Dermis microvascular lymphatic vessel endothelial cell (primary cell): ENCODE measurements at places on chromosomes 5 and 9.

DNA sequence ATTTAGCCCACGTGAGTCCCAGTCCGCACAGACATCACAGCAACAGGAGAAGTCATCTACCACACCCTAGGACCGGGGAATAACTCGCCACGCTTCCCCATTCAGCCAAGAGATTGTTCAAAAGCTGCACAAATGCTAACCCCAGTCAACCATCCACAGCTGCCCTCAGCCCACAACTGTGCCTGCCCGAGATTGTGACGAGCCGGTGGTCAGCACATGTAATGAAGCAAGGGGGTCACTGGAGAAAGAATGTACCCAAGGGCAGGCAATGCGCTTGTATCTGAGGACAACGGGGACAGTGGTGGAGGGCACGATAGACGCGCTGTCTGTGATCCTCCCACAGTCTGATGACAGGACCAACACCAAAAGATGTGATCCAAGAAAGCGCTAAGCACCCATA is 67.8 kb downstream of the COL23A1 start:
- DNase-seq = no peak

GRCh38 chr5:4942831-4943178 is 197.3 kb upstream of the ADAMTS16 start:
- DNase-seq = no peak

- no peak for DNase-seq
Measured at GRCh38 chr5:135047347-135047695, 13.3 kb upstream of the PITX1 start.

DNA sequence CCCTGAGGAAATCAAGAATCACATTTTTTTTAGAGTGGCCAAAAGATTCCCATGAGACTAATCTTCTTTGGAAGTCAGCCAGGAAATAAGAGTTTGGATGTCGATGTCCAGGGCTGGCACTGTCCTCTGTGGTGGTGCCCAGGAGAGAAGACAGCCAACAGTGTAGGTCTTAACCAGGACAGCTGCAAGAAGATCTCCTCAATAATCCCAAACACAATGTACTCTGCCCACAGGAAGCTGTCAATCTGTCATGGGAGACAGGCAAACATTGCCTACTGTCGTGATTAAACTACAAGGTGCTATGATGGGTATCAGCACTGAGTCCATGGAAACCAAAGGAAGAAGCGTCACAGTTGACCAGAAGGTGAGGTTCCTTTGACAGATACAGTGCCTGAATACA is 174.1 kb downstream of the PIK3R1 start:
- DNase-seq = no peak

DNA sequence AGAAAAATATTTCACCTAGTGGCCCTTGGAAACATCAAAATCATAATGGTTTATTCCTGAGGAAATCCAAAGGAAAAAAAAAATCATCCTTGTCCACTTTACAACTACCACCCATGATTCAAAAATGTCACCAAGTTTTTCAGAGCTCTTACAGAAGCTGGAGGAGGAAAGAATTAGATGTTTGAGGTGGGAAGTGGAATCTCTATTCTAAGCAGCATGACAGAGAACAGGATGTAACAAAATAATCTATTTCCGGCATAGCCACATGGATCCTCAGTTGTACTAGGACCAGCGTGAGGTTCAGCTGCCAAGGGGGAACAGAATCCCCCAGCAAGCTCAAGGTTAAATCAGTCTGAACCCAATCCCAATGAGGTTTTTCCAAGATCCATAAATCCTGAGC is 40.2 kb downstream of the FBXW11 start:
- DNase-seq = no peak

GRCh38 chr9:123945532-123945931 is 15.6 kb upstream of the DENND1A start:
- no peak for DNase-seq

- no peak for DNase-seq
Measured at GRCh38 chr5:138950421-138951031, 75.4 kb upstream of the LRRTM2 start.

DNA sequence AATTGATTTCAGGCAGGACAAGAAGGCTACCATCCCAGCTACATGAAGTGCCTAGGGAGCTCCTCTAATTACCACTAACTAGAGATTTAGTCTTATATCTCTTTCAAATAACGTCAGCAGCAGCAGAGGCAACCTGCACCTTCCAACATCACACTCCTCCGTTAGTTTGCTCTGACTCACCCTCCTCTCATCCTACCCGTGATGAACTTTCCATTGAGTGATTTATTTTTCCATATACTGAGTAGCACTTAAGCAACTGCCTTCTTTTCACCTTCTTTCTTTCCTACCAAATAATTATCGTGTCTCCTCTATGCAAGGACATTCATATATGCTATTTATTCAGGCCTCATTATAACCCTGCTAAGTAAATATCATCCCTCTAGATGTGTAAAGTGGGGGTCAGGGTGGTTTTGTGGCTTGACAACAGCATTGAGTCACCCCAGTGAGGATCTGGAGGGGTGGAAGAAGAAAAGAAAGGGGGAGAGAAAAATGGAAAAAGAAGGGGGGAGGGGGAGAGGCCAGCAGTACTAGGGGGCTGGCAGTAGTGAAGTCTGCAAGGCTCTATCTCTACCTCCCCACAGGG is 64.6 kb upstream of the CAST start:
- no peak for DNase-seq

GRCh38 chr5:11383506-11384095 is 520.6 kb downstream of the CTNND2 start:
- no peak for DNase-seq

DNA sequence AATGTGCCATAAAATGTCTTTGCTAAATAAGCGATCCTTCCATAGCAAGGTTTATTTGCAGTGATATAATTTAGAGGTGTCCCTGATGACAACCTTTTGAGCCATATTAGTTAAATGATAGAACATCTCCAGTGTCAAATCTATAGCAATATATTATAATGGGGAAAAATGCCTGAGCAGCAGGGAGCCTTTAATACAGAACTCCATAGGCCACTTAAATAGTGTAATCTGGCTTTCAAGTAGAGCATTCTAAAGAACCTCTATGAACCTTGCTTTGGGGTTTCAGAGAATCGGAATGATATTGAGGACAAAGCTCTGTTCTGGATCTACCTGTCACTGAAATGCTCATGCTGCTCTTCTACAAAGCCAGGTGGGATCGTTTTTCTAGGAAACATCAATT is 96.7 kb upstream of the MEF2C start:
- no peak for DNase-seq

- no peak for DNase-seq
Measured at GRCh38 chr9:127448112-127448805, 2.9 kb downstream of the RPL12 start.

- no peak for DNase-seq
Measured at GRCh38 chr9:80426992-80427391, 855.2 kb downstream of the TLE4 start.

DNA sequence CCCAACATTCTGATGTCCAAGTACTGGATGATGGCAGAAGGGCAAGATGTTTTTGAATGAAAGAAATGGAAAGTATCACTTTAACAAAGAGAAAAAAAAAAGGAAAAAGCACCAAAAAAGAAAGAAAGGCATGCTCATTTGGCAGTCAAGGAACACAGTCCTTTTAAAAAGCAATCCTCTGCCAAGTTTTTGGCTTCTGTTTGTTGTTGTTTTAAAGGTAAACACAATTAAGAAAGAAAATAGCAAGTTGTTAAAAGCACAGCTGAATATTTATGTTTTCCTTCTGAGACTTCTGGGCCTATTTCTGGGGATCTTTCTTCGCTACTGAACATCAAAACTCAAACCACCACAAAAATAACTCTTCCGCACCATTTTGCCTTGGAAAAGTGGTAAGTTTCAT is 162.1 kb downstream of the TRPM3 start:
- no peak for DNase-seq

GRCh38 chr9:111158363-111158762 is 120.1 kb upstream of the LPAR1 start:
- no peak for DNase-seq

GRCh38 chr9:113179839-113180238 is 29.0 kb downstream of the SLC31A2 start:
- no peak for DNase-seq

GRCh38 chr9:110898358-110898757 is 139.9 kb downstream of the LPAR1 start:
- DNase-seq = no peak

GRCh38 chr5:171335616-171336015 is 26.6 kb downstream of the TLX3 start:
- no peak for DNase-seq

DNA sequence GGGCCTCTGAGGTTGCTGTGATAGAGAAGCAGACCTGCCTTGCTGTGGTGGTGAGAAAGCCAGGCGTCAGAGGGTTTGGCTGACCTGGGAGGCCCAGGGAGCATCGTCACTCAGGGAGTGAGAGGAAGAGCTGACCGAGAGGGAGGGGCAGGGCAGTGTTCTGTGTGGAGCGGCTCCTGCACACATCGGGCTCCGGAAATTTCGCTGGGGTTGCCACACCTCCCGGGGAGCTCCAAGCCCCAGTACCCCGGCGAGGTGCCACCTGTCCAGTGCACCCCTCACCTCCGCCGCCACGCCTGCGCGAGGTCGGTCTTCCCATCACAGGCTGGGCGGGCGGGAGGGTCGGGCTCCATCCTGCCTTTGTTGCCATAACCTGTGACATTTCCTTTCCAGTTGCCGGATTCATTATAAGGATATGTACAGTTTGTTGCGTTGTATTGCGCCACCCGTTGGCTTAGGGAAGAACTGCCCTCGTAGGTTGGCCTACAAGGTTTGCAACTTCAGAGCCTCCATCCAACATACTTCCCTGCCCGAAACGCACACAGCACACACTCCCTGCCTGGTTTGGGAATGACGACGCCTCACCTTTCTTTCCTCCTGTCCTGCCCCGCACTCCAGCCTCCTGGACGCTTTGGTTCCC is 223.2 kb downstream of the CACNA1B start:
- peak; percentile 30 for DNase-seq

- no peak for DNase-seq
Measured at GRCh38 chr5:114360357-114360756, 1.5 kb upstream of the KCNN2 start.

DNA sequence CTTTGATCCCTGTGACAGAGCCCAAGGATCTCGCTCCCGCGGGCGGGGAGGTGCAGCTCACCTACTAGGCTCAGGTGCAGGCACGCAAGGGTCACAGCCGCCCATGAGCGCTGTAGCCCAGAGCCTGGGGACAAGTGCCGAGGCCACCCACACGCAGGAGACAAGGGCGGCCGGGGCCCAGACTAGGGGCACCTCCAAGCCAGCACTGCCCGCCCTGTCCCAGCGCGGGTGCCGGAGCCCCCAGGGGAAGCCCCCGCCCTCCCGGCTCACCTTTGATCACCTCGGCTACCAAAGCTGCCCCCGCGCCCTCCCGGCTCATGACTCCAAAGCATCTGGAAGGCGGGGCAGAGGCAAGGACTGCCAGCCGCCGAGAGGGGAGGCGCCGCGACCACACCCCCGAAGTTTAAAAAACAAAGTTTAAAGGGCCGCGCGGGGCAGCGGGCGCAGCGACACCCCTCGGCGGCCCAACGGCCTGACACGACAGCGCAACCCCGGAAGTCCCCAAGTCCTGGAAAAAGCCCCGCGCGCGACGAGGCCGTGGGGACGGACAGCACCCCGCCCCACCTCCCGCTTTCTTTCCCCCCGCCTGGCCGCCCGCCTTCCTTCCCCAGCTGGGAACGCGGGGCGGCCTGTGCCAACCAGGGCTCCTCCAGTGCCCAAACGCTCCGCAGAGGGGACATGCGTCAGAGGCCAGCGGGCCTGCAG is 53.0 kb downstream of the CDC14B start:
- DNase-seq = no peak

GRCh38 chr9:107907255-107907654 is 417.7 kb upstream of the KLF4 start:
- DNase-seq = no peak

DNA sequence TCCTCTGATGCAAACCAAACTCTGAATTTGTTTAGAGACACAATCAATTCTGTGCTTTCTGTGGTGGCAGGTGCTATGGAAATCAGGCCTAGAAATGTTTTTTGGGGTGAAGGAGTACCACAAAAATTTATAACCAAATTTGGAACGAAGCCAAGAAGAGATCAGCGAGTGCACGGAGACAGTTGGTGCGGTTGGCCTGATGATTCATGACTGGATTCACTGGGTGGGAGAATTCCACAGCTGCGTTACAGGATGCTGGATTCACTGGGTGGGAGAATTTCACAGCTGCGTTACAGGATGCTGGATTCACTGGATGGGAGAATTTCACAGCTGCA is 135.6 kb upstream of the IRX4 start:
- no peak for DNase-seq

- peak; percentile 75 for DNase-seq
Measured at GRCh38 chr9:37582548-37583157, 6.5 kb upstream of the FBXO10 start.

- DNase-seq = no peak
Measured at GRCh38 chr5:123116058-123116457, 27.0 kb downstream of the PRDM6 start.

GRCh38 chr5:10859393-10860195 is 98.6 kb upstream of the DAP start:
- no peak for DNase-seq

DNA sequence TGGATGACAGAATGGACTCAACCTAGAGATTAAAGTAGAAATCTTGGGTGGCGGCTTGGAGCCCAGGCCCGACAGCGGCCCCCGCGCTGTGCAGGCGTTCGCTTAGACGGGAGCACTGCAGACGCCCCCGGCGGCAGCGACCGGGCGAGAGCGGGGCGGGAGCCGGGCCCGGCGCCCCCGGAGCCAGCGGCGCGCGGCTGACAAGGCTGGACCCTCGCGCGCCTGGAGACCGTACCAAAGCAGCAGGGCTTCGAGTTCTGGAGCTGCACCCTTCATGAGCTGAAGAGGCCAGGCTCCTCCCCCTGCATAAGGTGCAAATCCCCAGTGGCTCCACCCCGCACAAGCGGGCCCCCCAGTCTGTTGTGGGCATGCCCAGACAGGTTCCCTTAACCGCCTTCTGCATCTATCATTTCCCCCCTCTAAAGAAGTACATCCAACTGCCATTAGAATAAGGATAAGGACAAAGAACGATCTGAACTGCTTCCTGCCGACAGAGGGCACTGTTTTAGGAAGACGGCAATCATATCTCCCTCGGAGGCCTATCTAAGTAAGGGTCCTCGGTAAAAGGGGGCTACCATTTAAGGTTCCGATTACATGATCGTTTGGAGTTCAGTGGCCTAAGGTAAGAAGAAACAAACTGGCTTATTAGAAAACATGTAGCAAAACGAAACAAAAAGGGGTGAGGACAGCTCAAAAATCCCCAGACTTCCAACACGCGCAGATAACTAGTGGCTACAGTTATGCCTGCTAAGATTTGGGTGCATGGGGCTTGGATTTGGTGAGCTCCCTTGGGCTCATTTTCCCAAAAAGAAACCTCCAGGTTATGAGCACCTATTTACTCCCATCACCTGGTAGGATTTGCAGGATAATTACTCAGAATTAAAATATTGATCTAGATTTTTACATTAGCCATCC is 66.3 kb downstream of the RGMB start:
- DNase-seq = peak; percentile 29
